Stimulated activated CD8-positive, alpha-beta memory T cell treated with anti-CD3 and anti-CD28 coated beads, Interleukin-7, amount 100 ng/mL, for 4 hours (primary cell): ENCODE measurements at places on chromosomes 7 and 10.

DNA sequence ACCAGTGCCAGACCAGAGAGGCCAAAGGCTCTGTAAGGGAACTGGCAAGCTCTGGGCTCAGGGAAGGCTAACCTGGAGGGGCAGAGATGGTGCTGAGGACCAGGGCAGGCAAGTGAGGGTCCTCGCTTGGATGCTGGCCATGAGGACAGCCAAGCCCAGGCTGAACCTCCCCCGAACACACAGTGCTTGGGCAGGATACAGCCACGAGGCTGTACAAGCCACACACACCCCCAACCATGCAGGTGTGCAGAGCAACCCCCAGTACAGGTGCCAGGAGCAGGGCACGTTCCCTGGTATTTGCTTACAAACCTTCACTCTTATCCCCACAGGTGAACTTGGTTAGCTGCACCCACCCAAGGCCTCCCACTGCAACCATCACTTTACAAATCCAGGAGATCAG, 185.7 kb downstream of the GRID1 start:
- DNase-seq = no peak

DNA sequence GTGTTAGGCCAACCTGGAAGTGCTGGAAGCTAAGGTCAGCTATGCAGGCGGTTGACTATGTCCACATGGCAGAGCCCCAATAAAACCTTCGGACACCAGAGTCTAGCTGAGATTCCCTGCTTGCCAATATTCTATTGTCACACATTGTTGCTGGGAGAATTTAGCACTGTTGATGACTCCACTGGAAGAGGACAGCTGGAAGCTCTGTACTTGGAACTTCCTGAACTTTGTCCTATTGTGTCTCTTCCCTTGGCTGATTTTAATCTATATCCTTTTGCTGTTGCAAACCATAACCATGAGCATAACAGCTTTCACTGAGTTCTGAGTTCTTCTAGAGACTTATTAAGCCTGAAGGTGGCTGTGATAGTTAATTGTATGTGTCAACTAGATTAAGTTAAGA, 12.0 kb downstream of the XRCC2 start:
- no peak for DNase-seq

GRCh38 chr10:49218480-49218879, 30.3 kb upstream of the TMEM273 start:
- DNase-seq = no peak

GRCh38 chr10:3372281-3372680, 199.7 kb upstream of the PITRM1 start:
- no peak for DNase-seq

DNA sequence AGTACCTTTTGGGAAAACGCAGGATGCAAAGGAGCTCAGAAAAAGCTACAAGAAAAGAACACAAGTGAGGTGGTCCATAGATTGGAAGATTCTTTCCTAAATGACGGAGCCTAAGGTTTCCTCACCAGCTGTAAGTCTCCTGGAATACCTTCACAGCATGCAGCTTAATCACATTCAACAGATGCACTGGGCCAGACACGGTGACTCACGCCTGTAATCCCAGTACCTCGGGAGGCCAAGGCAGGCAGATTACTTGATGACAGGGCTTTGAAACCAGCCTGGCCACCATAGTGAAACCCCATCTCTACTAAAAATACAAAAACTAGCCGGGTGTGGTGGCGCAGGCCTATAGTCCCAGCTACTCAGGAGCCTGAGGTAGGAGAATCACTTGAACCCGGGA, 228.7 kb downstream of the FRMD4A start:
- no peak for DNase-seq

GRCh38 chr10:96333101-96333500, 25.7 kb downstream of the OPALIN start:
- DNase-seq = no peak

GRCh38 chr7:108099713-108100112, 30.4 kb downstream of the LAMB4 start:
- no peak for DNase-seq

GRCh38 chr10:43204943-43205671, 61.8 kb downstream of the RASGEF1A start:
- DNase-seq = no peak

- no peak for DNase-seq
Measured at GRCh38 chr10:99859585-99859984, 77.1 kb downstream of the ABCC2 start.

DNA sequence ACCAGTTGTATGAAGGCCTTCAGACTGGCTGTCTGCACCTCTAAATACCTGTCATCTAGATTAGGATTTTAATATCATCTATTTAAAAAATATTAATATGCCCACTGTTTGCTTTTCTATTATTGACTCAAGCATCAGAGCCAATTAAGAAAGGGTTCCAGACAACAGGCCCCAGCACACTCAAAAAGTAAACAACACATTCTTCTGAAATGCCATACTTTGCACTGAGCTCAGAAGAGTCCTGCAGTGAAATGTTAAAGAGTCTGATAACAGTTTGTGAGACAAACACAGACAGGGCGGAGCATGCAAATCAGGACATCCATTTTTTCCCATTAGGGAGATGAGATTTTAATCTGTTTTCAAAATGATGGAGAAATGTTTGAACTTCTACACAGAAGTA, 45.9 kb upstream of the KLF6 start:
- DNase-seq = no peak
